Karpas-422 (cell line): ENCODE measurements at places on chromosomes 5 and 9. TPM values are rescaled to one million over a fixed set of nuclear protein-coding genes. Genes with fewer than 3 reads are reported as not detected.
A peak's percentile ranks its signal among the peaks of the same experiment; 100 is the strongest.

Gene ALDH1A1
- total RNA-seq = not detected in 2 replicates

Gene GPR151
- total RNA-seq = not detected in 2 replicates

GRCh38 chr5:95393279-95393678, 2.1 kb downstream of the FAM81B start:
- H3K27ac ChIP-seq = no peak overlapping the region
- no peaks in the 10 kb centered on the region for H3K27me3 ChIP-seq
- no peaks in the 10 kb centered on the region for H3K36me3 ChIP-seq
- DNase-seq = no peak
- no peak overlapping the region for H3K4me3 ChIP-seq

Gene SPARC
- total RNA-seq = 0.54 TPM in 1 of 2 replicates, not detected in the other

GRCh38 chr5:76402251-76402885, 717 bp upstream of the IQGAP2 start:
- H3K36me3 ChIP-seq = no peaks in the 10 kb centered on the region
- no peaks in the 10 kb centered on the region for H3K27me3 ChIP-seq
- no peak overlapping the region for H3K27ac ChIP-seq
- peak overlapping the region; percentile 44; the same call in 1 of the 2 replicates for H3K4me3 ChIP-seq

DNA sequence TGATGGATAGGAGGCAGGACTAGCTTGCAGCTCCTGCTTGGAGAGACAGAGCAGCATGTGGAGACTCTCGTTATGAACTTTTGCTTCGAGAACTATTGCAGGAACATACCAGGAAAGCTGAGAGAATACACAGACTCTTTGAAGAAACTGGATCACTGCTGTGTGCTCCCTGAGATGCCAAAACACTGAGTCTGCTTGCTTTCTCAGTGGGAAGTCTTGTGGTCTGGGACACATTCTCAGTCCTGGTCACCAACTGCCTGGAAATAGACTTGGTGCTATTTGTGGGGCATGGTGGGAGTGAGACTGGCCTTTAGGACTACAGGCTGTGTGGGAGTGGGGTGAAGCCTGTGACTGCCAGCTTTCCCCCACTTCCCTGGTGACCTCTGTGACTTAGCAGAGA, 252.6 kb downstream of the MED10 start:
- H3K4me1 ChIP-seq = no peaks in the 10 kb centered on the region
- H3K36me3 ChIP-seq = no peaks in the 10 kb centered on the region
- H3K27me3 ChIP-seq = no peaks in the 10 kb centered on the region
- DNase-seq = no peak
- H3K4me3 ChIP-seq = no peak overlapping the region

DNA sequence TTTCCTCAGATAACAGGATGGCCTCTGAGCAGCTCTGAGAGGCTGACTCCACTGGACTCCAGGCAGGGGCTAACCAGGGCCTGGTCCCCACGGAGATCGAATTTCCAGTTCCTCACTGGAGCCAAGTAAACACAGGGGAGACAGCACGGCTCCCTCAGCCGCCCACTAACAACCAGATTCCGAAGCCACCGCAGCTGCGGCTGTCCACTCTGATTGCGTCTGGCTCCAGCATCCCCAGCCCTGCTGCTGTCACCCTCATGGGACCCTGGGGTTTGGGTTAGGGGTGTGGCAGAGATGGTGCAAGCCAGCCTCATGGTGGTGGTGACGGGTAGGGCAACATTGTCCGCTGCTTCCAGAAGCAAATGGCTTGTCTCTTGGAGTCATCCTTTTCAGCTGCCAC, 172.6 kb downstream of the RGS3 start:
- H3K27me3 ChIP-seq = no peaks in the 10 kb centered on the region; the same call in 1 of the 2 replicates
- no peak overlapping the region for H3K4me3 ChIP-seq
- no peak overlapping the region for H3K27ac ChIP-seq
- no peaks in the 10 kb centered on the region for H3K4me1 ChIP-seq
- no peak for DNase-seq

- no peaks in the 10 kb centered on the region for H3K27me3 ChIP-seq
- H3K4me3 ChIP-seq = no peak overlapping the region
- no peak overlapping the region for H3K27ac ChIP-seq
Measured at GRCh38 chr5:107469485-107470294, 201.0 kb downstream of the EFNA5 start.

GRCh38 chr5:132557478-132558172, 848 bp downstream of the RAD50 start:
- DNase-seq = peak; percentile 84
- peaks cover 39% of the 10 kb centered on the region for H3K36me3 ChIP-seq
- H3K4me1 ChIP-seq = peaks cover 20% of the 10 kb centered on the region
- no peaks in the 10 kb centered on the region for H3K27me3 ChIP-seq
- H3K27ac ChIP-seq = peak overlapping the region; percentile 74

Gene FBXO10
- 25.8 and 29.3 TPM in 2 replicates for total RNA-seq

DNA sequence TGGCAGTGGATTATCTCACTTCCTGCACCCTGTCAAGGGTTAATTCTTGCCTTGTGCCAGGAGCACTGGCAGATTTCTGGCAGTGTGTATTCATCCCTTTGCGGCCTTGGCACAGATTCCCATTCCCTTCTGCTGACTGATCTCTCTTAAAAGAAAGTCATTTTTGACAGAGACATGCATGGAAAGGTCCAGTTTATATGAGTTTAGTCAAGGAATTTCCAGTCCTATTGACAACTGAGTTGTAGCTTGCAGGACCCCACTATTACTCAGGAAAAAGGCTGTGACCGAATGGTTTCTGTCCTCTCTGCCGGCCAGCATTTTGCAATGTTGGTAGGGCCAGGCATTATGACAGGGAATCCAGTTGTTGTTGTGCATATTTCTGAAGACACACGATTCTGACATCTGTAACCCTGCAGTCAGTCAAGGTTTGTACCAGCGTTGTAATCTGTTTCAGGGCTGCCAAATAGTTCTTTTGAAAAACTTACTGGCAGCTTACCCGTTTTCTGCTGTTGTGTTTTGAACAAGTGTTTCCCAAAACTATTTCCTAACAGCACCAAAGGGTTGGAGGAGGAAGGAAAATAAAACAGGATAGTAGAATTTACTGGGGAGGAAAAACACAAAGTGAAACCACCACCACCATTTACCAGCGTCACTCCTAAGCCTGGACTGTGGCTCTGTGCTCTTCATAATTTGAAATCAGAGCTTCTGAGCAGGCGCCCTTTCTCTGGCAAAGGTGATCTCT, 243.4 kb upstream of the KLF4 start:
- no peak overlapping the region for H3K4me3 ChIP-seq
- H3K27ac ChIP-seq = no peak overlapping the region
- no peak for DNase-seq
- H3K4me1 ChIP-seq = no peaks in the 10 kb centered on the region
- no peaks in the 10 kb centered on the region for H3K27me3 ChIP-seq

DNA sequence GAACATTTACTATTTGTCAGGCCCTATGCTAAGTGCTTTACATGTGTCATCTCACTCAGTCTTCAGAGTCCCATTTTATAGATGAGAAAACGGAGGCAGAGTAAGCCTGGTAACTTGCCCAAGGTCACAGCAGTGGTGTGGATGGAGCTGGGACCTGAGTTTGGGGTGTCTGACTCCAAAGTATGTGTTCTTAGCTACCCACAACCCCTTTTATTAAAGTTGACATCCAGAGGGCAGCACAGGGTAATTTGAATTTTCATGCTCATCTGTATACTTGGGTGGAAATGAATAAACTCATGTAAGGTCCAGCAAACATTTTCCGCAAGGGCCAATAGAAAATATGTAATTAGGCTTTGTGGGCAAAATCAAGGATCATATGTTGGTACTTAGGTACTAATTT, 93.4 kb upstream of the SLC25A48 start:
- no peak overlapping the region for H3K27ac ChIP-seq
- no peak overlapping the region for H3K4me3 ChIP-seq
- H3K27me3 ChIP-seq = no peaks in the 10 kb centered on the region
- H3K36me3 ChIP-seq = no peaks in the 10 kb centered on the region
- no peak for DNase-seq
- no peaks in the 10 kb centered on the region for H3K4me1 ChIP-seq

DNA sequence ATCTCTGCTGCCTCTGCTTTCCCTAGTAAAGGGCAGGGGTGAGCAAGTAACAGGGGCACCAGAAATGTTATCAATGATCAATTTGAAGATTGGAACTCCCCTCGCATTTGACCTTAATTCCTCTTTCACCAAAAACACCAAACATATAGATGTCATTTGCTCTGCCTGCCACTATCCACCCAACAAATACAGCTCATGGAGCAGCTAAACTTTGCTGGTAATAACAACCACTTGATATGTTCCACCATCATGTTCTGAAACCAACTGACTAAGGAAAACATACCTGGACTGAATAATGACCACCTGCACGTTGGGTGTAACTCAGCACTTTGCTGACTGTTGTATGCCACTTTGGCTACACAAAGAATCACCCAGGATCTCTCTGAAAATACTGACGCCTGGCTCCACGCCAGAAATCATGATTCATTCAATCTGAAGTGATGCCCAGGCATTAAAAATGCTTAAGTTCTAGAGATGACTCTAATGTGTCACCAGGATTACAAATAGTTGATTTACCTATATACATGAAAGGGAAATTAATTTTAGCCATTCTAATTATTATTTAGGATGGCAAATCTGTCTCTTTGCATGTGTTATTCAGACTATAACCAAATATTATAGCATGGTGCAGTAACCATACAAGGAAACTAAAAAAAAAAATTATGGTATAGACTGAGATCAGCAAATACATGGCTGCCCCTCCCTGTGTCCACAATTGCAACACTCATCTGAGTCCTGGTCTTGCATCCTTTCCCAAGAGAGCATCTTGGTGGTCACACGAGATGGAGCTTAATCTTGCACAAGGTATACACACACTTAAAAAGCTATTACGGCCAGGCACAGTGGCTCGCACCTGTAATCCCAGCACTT, 43.1 kb upstream of the TTC39B start:
- no peak overlapping the region for H3K27ac ChIP-seq
- H3K27me3 ChIP-seq = no peaks in the 10 kb centered on the region
- H3K4me1 ChIP-seq = no peaks in the 10 kb centered on the region

- H3K27me3 ChIP-seq = no peaks in the 10 kb centered on the region
- H3K27ac ChIP-seq = no peak overlapping the region
- no peaks in the 10 kb centered on the region for H3K4me1 ChIP-seq
- H3K36me3 ChIP-seq = no peaks in the 10 kb centered on the region
Measured at GRCh38 chr5:63811286-63811685, 151.0 kb downstream of the HTR1A start.

DNA sequence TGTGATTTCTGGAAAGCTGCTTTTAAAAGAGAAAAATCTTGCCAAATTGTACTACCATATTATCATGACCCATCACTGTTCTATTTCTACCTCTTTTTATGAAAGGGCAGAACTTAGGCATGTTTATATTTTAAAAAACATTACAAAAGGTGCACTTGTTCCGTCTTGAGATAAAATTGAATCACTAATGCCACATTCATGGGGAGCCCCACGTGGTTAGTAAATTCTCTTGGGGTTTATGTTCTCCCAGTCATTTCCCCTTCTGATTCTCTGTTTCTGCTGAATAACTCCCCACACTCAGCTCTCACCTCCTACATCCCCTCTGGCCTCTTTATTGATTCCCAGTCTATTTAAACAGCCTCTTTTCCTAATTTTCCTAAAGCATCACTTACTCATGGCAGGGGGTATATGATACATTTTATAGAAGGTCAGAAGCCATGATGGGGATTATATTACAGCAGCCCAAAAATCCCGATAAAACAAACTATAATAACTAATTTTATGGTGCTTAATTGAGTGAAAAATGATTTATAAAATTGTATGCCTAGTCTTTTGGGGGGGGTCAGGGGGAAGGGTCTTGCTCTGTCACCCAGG, 19.7 kb upstream of the VLDLR start:
- no peaks in the 10 kb centered on the region for H3K36me3 ChIP-seq
- H3K27ac ChIP-seq = no peak overlapping the region
- no peak overlapping the region for H3K4me3 ChIP-seq
- peak; percentile 68 for DNase-seq
- H3K4me1 ChIP-seq = peaks cover 34% of the 10 kb centered on the region

Gene PROB1
- total RNA-seq = 0.78 and 2.3 TPM in 2 replicates

Gene PCDHGA4
- 11.1 and 13.5 TPM in 2 replicates for total RNA-seq

Gene ZNF354C
- total RNA-seq = not detected in 2 replicates

- no peaks in the 10 kb centered on the region for H3K36me3 ChIP-seq
- no peaks in the 10 kb centered on the region for H3K27me3 ChIP-seq
- DNase-seq = no peak
Measured at GRCh38 chr5:132256086-132256782, 1.3 kb upstream of the PDLIM4 start.

- H3K27me3 ChIP-seq = no peaks in the 10 kb centered on the region
- no peak for DNase-seq
- 0 out of 2 replicates have a peak, but pooled peaks cover 5% of the 10 kb centered on the region for H3K4me1 ChIP-seq
- no peak overlapping the region for H3K4me3 ChIP-seq
Measured at GRCh38 chr9:86402591-86402990, 48.4 kb upstream of the TUT7 start.

Gene MARCOL
- total RNA-seq = not detected in 2 replicates

GRCh38 chr5:95615164-95615467, 4.8 kb upstream of the GPR150 start:
- H3K36me3 ChIP-seq = no peaks in the 10 kb centered on the region
- no peak overlapping the region for H3K27ac ChIP-seq
- H3K27me3 ChIP-seq = no peaks in the 10 kb centered on the region
- no peak overlapping the region for H3K4me3 ChIP-seq
- H3K4me1 ChIP-seq = peaks cover 5% of the 10 kb centered on the region; the same call in 1 of the 2 replicates
- no peak for DNase-seq

DNA sequence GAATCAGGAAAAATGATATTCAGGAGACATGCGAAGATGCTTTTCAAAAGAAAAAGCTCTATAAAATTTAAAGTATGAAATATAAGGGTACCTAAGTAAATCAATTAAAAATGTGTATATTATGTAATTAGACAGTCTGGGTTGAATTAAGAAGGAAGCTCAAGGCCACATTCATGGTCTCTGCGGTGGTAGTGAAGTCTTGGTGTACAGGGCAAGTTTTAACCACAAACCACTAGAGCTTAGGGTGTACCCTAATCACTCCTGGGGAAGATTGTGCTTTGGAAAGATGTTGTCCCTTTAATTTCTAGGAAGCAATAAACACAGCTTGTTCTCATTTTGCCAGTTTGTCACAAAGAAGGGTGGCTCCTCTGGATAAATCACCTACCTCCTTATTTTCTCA, 287.2 kb upstream of the ZNF608 start:
- no peak overlapping the region for H3K4me3 ChIP-seq
- H3K27me3 ChIP-seq = no peaks in the 10 kb centered on the region
- DNase-seq = no peak
- no peaks in the 10 kb centered on the region for H3K36me3 ChIP-seq

GRCh38 chr9:136170006-136170901, 34.7 kb downstream of the LHX3 start:
- H3K4me1 ChIP-seq = peaks cover 16% of the 10 kb centered on the region
- peak; percentile 87 for DNase-seq

Gene PTPA
- total RNA-seq = 62.7 and 98.6 TPM in 2 replicates

DNA sequence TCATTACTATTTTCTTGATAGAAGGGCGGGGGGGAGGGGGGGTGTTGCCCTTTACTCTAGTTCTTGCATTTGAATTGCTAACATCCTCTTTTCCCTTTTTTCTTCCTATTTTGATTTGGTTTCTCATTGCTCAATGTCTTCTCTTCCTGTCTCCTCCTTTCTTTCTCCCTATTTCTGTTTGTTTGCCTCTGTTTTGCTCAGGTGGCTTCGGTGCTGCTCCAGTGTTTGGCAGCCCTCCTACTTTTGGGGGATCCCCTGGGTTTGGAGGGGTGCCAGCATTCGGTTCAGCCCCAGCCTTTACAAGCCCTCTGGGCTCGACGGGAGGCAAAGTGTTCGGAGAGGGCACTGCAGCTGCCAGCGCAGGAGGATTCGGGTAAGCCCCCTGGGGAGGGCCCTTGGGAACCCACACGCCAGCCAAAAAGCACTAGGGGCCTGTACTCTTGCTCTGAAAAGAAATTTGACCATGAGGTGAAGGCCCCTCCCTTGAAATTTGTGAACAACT, 48.3 kb downstream of the FAM78A start:
- H3K36me3 ChIP-seq = peaks cover 15% of the 10 kb centered on the region; the same call in 1 of the 2 replicates
- DNase-seq = no peak
- H3K27ac ChIP-seq = no peak overlapping the region
- H3K4me3 ChIP-seq = no peak overlapping the region
